Trophoblast cell (in vitro differentiated cells and primary cell): ENCODE measurements at places on chromosomes 13 and 19.

GRCh38 chr13:30212256-30212655 is 95.1 kb downstream of the KATNAL1 start:
- DNase-seq, result no peak

DNA sequence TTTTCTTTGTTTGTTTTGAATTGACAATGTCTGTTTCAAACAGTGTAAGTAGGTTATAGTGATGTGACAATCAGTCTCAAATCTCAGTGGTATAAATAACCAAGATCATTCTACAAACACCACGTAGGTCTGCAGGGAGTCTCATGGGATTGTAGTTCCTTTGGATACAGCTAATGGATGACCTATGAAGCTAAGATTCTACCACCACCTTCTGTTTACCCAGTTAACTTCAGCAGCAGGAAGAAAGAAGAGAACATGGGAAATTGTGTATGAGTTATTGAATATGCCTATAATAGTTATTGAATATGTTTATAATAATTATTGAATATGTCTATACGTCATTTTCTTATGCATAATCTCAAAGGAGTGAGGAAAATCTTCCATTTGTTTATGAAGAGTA is 63.9 kb upstream of the SLITRK5 start:
- no peak for DNase-seq

- DNase-seq, result no peak
Observed at GRCh38 chr19:7731615-7732014, 295 bp downstream of the CLEC4G start.

DNA sequence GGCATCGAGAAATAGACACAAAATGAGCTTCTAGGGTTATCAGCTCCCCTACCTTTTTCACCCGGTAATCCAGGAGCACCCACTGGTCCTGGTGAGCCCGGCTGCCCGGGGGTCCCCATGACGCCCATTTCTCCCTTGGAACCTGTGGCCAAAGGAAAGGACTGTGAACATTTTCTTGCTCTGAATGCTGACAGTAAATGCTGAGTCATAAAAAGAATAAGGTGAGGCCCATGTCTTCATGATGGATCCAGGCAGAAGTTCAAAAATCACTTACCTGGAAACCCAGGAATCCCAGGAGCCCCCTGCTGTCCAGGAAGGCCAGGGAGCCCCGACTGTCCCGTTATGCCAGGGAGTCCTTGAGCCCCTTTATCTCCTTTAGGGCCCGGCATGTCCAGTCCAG is 129.2 kb downstream of the COL4A1 start:
- no peak for DNase-seq

DNA sequence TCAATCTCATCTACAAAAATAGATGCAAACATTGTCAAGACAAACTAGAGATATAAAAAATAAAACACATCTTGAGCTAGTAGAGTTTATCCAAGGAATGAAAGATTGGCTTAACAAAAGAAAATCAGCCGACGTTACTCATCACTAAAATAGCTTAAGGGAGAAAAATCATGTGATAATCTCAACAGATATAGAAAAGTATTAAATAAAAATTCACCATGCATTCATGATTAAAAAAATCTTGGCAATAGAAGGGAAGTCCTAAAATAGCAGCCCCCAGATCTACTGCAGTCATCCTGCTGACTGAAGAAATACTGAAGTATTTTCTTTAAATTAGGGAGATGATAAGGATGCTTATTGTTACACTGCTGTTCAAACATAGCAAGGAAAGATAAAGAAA is 12.6 kb upstream of the DCLK1 start:
- DNase-seq, result no peak

DNA sequence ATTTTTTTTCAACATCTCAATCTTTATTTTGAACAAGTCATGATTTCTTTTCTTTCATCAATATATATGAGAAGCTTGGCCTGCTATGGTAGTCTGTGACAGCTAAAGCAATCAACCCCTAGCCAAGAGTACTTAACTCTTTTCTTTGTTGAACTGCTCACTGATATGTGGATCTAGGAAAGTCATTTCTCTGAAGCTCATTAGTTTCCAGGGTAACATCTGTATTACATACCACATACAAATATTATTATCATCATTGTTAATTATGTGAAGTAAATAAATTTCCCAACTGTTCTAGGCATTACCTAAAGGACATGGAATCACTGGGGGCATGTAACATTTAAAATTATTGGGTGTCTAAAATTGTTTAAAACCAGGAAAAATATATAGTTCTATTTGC is 267.3 kb downstream of the DCT start:
- DNase-seq, result no peak
